ENCODE measurements at places on chromosomes 1 and 21.

- no peak for DNase-seq
These were observed 30.8 kb upstream of the AGO1 start for GRCh38 chr1:35852241-35852640.

DNA sequence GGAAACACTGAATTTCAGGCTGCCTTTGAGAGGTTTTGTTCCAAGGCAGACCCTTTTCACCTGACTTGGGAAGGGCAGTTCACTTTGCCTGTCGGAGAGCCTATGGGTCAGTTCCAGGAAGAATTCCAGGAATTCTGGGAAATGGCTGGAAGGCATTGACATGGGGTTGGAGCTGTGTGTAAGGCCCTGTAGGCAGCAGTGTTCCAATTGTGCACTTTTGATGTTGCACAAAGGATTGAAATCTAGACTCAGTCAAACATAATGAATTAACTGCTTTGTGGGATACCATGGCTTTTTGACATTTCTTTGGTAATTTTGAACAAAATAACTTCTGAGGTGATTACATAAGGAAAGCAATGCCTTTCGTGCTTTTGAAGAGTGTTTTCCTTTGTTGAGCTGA lies 184.6 kb downstream of the SDCCAG8 start:
- DNase-seq = no peak

GRCh38 chr1:162351246-162351842 lies 25.3 kb downstream of the SPATA46 start:
- DNase-seq = no peak

DNA sequence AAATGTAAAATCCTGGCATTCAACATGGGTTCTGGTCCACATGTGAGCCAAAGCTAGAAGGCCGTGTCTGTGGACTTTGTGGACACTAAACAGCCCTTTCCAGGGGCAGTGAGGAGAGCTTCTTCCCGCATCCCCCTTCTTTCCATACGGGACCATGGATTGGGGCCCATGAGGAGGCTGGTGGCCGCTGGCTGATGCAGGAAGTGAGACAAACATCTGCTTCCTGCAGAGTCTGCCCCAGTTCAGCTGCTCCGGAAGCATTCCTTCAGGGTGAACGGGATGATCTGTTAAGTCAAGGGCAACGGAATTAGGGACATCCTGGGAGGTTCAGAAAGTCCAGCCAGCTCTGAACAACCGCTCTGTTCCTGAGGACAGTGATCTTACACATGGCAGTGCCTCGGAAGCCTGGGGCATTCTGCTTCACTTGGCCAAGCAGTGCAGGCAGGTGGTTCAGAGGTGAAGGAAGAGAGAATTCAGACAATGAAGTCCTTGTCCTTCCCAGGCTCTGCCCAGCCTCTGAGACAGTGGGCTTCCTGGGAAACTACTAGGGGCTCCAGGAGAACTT lies 1.5 kb downstream of the CA6 start:
- no peak for DNase-seq

GRCh38 chr1:12475101-12475500 lies 142.9 kb downstream of the DHRS3 start:
- DNase-seq = no peak

- DNase-seq = no peak
These were observed 284.4 kb upstream of the GJB5 start for GRCh38 chr1:34470401-34470800.

GRCh38 chr1:15771836-15772515 lies 13.4 kb downstream of the FBLIM1 start:
- DNase-seq = no peak

DNA sequence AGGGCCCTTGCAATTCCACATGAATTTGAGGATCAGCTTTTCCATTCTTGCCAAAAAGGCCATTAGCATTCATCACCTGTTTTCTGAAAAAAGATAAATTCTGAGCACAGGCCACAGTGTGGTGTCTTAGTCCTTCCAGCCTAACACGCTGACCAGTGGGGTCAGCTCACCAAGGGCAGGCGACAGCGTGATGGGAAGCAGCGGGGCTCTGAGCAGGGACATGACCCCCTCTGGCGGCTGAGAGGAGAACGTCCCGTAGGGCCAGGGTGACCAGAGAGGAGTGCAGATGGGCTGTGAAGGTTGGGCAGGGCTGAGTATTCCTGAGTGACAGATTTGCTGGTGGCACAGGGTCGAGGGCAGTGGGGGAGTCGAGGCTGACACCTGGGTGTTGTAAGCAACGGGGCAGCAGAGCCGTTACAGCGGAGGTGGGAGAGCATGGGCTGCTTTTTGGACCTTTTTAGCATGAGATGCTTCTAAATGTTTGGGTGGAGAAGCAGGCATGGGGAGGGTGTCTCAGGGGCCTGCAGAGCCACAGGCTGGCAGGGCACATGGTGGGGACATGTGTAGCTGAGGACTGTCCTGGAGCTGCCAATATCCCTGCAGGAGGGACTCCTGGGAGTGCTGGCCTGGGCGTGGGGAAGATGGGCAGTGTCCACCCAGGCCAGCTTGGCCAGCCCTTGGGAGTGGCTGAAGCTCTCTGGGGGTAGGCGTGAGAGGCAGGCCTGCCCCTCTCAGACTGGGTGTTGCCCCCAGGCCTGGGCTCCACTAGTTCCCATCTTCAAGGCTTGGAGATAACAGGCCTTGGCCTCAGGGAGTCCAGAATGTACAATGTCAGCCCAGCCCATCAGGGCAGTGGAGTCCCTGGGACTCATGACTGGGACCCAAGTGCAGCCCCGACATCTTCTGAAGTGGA lies 8.6 kb upstream of the CALML6 start:
- peak; percentile 64 for DNase-seq

GRCh38 chr1:160580221-160580812 lies 1.0 kb upstream of the CD84 start:
- no peak for DNase-seq

- no peak for DNase-seq
These were observed 27.2 kb downstream of the ADAMTS5 start for GRCh38 chr21:26939601-26940111.

DNA sequence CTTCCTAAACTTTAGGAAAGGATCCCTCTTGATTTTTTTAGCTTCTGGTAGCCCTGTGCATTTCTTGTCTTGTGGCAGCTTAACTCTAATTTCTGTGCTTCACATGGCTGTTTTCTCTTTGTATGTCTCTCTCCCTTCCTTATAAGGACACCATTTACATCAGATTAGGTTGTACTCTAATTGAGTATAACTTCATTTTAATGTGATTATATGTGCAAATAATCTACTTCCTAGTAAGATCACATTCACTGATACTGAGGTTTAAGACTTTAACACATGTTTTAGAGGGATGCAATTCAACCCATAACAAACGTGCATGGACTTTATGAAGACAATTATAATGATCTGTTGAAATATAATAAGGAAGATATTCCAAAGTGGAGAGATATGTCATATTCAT lies 46.7 kb downstream of the RGS4 start:
- no peak for DNase-seq

GRCh38 chr1:220250681-220251080 lies 21.6 kb downstream of the RAB3GAP2 start:
- DNase-seq = no peak

DNA sequence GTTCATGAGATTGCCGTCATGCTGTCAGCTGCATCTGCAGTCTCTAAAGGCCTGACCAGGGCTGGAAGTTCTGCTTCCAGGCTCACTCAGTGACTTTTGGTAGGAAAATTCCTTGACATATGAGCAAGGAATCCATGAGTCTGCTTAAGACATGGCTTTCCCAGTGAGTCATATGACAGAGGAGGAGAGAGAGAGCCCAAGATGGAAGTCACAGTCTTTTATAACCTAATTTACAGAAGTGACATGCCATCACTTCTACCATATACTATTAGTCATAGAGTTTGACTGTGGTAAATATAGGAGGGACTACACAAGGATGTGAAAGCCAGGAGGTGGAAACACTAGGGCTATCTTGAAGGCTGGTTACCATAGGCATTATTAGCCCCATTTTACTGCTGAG lies 115.2 kb downstream of the ROR1 start:
- no peak for DNase-seq

GRCh38 chr1:46747683-46748288 lies 28.9 kb upstream of the EFCAB14 start:
- no peak for DNase-seq

GRCh38 chr1:27668808-27669723 lies 2.9 kb downstream of the IFI6 start:
- DNase-seq = peak; percentile 78

GRCh38 chr1:56864430-56864829 lies 9.8 kb downstream of the C8A start:
- DNase-seq = no peak

DNA sequence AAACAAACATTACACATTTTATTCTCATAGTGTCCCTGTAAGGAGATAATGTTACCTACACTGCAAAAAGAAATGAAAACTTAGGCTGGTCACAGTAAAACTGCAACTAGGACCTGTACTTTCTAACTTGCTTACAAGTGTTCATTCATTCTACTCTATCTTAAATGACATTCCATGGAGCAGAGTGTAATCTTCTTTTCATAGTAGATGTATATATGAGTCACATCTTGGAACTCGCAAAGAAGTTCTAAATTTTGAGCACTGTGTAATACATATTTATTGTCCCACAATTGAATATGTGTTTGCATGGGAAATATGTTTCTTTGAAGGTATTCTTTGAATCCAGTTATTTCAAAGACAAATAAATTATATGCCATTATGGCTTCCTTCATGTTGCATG lies 1258.5 kb upstream of the ADGRL2 start:
- no peak for DNase-seq

GRCh38 chr1:9718006-9718680 lies 66.6 kb downstream of the PIK3CD start:
- DNase-seq = no peak

DNA sequence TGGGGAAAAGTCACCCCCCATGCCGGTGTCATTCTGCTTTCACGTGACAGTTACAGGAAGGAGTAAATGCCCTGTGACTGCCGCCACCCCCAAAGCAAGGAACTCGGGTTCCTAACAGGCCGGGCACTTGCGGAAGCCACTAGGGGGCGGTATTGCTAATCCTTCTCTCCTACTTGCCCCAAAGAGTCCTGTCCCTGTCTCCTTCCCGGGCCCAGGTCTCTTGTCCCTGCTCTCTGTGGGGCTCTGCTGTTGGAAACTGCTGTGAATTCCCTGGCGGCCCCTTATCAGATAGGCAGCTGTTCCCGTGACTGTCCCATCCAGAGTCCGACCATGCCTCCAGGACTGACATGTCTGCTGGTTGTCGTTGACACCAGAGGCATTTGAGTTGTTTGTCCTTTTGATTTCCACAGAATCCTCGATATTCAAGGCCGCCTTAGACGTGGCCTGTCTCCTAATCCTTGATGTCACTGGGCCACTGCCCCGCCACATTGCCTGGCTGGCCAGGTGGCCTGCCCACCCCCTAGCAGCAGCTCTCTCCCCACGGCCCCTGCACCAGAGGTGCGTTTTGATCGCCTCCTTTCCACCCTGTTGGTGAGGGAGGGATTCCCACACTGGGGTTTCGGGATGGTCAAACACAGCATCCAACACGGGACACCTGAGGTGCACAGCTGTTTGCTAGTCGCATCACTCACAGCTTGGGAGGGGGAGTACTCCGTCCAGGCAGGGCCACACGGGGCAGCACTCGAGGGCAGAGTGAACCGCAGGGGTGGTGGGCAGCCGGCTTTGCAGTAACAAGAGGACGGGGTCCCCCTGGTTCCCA lies 37.3 kb downstream of the CHAF1B start:
- DNase-seq = no peak

GRCh38 chr1:21871943-21872342 lies 59.9 kb downstream of the LDLRAD2 start:
- DNase-seq = no peak

DNA sequence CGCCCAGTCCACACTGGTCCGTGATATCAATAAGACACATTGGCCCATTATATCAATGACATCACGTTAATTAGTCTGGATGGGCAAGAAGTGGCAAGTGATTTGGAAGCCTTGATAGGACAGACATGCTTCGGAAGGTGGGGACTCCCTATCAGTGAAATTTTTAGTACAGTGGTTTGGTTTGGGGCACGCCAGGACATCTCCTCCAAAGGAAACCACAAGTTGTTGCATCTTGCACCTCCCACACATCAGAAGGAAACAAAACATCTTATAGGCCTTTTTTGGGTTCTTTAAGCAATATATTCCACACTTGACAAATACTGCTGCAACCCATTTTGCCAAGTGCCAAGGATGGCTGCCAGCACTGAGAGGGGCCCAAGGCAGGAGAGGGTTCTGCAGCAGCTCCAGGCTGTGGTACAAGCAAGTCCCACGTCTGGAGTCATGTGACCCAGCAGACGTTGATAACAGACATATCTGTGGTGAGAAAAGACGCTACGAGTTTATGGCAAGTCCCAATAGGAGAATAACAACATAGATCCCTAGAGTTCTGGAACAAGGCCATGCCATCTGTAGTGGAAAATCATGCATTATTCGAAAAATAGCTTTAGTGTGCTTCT lies 95.3 kb upstream of the DISP3 start:
- peak; percentile 16 for DNase-seq

DNA sequence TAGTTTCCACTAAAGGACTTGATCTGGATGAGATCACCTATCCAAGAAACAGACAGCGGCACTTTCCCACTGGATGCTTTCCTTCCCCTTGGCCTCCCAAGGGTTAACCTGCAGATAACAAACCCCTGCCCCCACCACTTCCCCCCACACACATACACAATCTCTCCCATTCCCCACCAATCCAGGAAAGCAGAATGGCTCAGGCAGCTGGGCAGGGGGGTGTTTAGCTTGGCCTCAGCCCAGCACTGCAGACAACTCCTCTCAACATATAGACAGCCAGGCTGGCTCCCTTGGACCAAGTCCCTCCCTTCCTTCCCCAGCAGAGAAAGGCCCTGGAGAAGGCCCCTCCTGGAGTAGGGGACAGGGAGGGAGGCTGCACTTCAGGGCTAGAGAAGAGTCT lies 24.6 kb downstream of the PLEKHA6 start:
- no peak for DNase-seq

DNA sequence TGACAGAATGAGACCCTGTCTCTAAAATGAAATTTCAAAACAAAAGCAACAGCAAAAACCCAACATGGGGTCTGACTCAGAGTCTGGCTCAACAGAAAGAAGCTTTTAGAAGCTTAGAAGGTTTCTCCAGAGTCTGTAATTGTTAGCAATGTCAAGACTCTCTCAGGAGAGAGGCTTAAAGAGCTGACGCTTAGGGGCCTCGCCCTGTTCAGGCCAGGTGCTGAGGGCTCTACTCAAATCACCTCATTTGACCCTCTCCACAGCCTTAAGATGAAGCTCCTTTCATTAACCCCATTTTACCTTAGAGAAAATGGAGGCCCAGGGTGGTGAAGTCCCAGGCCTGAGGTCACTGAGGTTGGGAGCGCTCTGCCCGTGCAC lies 5.3 kb upstream of the KIF17 start:
- no peak for DNase-seq

GRCh38 chr1:71088645-71089287 lies 7.9 kb upstream of the ZRANB2 start:
- no peak for DNase-seq
